Cardiac fibroblast (primary cell): ENCODE measurements at places on chromosomes 1 and 21.

GRCh38 chr1:178379807-178380206 is 117.0 kb downstream of the CLEC20A start:
- DNase-seq, result no peak

GRCh38 chr21:26112127-26112742 is 58.3 kb downstream of the APP start:
- peak; percentile 35 for DNase-seq

DNA sequence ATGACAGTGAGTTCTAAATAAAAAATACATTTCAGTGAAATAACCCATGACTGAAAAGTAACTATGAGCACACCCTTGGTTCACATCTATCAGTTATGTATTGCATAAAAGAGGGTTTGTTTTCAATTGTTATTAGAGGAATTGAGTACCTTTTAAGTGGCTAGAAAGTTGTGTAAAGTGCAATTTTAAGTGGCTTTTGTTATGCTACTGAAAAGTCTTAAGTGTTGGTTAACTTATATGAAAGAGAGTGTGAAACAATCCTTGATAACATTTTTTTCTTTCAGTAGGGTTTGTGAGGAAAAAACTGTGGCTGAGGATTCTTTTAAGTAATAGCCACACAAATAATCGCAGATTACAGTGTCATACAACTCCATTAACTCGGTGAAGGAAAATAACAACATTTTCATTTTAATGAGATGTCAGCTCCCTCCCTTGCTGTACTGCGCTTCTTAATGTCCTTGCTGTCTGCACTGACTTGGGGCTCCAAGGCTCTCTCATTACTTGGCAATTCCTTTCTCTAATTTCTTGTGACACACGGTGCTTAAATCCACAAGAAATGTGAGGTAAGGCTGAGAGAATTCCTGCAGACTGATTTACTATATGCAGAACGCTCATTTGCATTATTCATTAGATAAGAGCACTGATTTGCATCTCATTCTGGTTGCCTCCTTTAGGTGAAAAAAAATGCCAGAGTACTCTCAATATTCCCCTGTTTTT is 40.6 kb downstream of the NTNG1 start:
- no peak for DNase-seq

DNA sequence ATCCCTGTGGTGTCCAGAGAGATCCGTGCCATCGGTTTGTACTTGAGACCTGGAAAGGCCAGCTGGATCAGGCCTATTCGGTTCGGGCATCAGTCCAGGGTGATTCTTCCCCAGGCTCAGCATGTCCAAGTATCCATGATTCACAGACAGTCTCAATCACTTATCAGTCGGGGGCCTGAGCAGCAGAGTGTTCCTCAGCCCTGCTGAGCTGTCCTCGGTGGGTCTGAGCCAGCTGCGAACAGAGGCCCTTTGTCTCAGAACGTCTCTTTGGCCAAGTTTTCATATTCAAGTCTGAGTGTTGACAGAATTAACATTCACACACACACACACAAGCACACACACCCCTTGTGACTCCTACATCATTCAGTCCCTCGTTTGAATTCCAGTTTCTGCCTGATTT is 33.4 kb upstream of the OSBPL9 start:
- DNase-seq, result peak; percentile 76

- peak; percentile 10 for DNase-seq
Observed at GRCh38 chr1:165697491-165697880, 876 bp downstream of the ALDH9A1 start.

GRCh38 chr1:116224561-116224960 is 113.4 kb downstream of the MAB21L3 start:
- no peak for DNase-seq

GRCh38 chr1:17653728-17654351 is 101.3 kb upstream of the ACTL8 start:
- DNase-seq, result peak; percentile 59

DNA sequence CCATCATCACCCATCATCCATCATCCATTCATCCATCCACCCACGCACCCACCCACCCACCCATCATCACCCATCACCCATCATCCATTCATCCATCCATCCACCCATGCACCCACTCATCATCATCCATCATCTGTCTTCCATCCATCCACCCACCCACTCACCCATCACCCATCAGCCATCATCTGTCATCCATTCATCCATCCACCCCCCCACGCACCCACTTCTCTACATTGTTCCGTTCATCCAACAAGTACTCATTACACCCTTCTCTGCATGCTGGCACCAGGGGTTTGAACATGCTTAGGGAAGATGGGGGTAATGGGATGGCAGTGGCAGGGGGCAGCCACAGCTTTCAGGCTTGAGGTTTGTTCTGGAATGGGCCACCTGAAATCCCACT is 82.1 kb downstream of the ADARB1 start:
- no peak for DNase-seq

GRCh38 chr1:23543707-23544443 is 12.8 kb upstream of the E2F2 start:
- no peak for DNase-seq

DNA sequence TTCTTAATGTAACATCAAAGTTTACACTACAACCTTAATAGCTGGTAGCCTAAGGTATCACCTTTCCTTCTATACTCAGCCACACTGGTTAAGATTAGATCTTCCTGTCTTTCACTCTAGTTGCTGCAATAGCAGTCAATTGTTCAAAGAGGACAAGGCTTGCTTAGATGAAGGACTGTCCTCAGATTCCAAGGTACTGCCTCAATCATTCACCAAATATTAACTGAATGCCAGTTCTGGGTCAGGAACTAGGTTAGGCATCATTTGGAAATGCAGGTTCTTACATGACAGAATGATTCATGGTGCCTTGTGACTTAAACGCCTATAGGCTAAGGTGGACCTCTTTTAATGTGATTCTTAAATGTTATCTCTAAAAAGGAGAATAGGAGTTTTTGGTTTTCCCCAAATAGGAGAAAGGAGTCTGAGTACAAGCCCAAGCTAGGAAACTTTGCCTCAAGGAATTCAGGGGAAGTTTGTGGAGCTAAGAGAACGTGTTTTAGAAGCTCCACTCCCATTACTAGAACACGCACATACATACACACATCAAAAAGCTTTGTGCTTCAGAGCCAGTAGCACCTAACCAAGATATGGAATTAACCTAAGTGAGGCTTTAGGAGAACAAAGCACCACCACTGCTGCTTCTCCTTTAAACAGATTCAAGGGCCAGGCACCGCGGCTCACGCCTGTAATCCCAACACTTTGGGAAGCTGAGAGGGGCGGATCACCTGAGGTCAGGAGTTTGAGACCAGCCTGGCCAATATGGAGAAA is 8.5 kb upstream of the WDR47 start:
- DNase-seq, result no peak

- no peak for DNase-seq
Observed at GRCh38 chr1:15345705-15346345, 63.9 kb upstream of the EFHD2 start.

GRCh38 chr1:118575060-118575459 is 390.0 kb upstream of the SPAG17 start:
- DNase-seq, result no peak

DNA sequence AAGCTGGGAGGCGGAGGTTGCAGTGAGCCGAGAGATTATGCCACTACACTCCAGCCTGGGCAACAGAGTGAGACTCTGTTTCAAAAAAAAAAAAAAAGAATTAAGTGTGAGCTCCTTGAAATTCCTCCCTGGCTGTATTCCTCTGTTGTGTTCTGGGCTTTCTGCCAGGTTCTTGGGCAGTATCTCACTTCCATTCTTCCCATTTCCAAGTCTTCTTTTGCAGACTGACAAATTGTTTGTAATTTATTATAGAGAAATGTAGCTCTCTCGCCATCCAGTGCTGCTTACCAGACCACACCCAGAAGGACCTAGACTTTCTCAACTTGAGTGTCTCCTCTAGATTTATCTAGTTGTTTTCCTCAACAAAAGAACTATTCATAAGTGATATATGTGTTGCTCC is 105.0 kb upstream of the ADGRL2 start:
- DNase-seq, result peak; percentile 96

GRCh38 chr1:87219626-87220025 is 109.1 kb upstream of the LMO4 start:
- peak; percentile 51 for DNase-seq

DNA sequence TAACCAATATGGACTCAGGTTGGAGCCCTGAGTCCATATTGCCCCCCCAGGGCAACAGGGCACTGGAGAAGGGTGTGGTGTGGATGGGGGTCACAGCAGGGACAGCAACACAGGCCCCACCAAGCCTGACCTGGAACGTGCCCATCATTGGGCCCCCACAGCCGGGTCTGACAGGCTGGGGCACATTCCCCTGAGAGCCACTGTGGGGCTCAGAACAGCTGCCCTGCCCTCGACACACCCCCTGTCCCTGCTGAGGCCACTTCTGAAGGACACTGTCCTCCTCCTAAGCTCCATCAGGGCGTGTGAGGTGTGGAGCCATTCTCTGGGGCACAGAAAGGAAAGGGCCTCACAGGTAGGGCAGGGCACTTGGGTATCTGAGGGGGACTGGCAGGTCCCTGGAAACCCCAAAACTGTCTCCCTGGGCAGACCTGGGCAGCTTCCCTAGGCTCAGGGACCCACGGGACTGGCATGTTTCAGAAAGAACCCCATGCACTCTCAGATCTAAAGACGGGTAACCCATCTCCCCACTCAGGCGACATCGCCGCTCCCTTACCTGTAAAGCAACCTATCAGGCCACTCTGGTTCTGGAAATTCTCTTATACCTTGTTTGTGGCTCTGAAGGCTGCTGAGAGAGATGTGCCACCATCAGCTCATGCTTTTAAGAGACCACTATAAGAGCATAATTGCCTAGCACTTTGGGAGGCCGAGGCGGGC is 95.5 kb downstream of the DMRTB1 start:
- no peak for DNase-seq

- DNase-seq, result no peak
Observed at GRCh38 chr1:58902830-58903513, 119.1 kb upstream of the JUN start.

- peak; percentile 52 for DNase-seq
Observed at GRCh38 chr1:58432851-58433668, 113.5 kb downstream of the OMA1 start.

DNA sequence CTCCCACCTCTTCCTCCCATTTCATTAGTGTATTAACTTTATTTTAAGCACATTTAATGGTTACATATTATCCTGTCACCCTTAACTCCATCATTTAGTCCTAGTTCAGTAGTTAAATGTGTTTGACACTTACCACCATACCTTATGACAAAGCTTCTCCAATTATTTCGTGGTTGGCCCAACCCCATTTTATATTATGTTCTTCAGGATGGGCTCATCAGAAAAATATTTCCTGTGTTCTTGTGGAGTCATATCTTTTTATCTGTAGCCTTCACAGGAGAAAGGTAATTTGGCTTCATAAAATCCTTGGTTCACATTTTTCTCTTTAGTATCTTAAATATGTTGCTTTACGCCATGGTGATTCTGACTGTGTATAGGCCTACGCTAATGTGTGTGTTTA is 142.3 kb upstream of the COL6A1 start:
- peak; percentile 42 for DNase-seq

DNA sequence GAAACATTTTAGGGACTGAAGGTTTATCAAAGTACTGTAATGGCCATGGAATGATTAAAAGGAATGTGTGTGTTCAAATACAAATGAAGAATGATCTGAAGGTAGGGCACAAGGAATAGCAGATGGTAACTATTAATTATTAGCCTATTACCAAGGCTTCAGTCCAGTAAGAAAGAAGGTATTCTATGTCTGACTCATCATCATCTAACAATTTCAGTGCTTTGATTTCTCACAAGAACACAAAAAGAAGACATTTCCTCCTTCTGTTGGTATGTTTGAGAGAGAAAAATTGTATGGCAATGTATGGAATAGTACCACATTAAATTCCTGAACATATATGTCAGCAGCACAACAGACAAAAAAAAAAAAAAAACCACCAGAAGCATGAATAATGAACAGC is 57.5 kb downstream of the TYW3 start:
- DNase-seq, result no peak

DNA sequence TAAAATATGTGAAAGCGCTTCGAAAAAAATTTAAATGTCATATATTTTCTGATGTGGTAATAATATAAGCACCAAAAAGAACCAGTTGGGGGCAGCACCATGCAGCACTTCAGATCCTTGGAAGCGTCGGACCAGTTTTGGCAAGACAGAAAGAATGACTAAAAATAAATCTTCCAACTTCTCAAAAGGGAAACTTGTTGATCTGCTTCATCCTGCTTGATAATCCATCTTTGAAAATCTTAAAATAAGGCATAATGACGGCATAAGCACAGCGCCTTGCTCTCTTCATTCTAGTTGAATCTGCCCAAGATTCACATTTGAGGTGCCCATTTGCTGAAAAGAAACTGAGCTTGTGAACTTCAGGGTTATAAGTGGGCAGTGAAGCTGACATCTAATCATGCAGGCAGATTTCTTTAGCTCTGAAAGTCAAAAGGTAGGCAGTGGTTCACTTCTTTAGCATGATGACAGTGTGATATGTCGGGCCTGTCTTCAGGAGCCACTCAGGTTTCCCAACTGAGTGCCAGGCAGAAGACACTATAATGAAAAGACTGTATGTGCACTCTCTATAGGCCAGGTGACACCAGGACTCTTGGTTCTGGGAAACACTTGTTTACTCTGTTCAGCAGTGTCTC is 19.8 kb upstream of the MUTYH start:
- DNase-seq, result peak; percentile 87

- peak; percentile 28 for DNase-seq
Observed at GRCh38 chr21:37873655-37874054, 42.6 kb downstream of the KCNJ6 start.

GRCh38 chr21:46442938-46443337 is 15.8 kb upstream of the DIP2A start:
- DNase-seq, result no peak

- DNase-seq, result no peak
Observed at GRCh38 chr1:241600496-241600901, 39.7 kb downstream of the CHML start.

DNA sequence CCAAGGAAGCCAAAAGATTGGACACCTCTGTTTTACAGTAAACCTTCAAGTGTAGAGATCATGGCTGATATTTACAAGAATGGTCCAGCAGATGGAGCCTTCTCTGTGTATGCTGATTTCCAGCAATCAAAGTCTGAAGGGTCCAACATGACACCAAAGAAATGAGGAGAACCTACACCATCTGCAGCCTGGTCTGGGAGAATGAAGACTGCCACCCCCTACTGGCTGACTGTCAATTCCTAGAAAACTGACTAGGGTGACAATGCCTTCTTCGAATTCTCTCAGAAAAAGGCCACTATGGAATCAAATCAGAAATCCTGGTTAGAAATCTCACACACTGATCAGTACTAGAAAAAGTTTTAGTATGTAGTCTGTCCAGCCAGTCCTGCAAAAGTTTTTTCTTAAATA is 83.3 kb downstream of the CDC42BPA start:
- peak; percentile 81 for DNase-seq

- DNase-seq, result peak; percentile 73
Observed at GRCh38 chr1:52552236-52552504, 722 bp downstream of the TUT4 start.

- DNase-seq, result peak; percentile 99
Observed at GRCh38 chr1:183180634-183181056, 5.4 kb upstream of the LAMC2 start.
